Activated CD4-positive, alpha-beta T cell treated with anti-CD3 and anti-CD28 coated beads for 24 hours (primary cell): ENCODE measurements at places on chromosomes 3 and 15.

DNA sequence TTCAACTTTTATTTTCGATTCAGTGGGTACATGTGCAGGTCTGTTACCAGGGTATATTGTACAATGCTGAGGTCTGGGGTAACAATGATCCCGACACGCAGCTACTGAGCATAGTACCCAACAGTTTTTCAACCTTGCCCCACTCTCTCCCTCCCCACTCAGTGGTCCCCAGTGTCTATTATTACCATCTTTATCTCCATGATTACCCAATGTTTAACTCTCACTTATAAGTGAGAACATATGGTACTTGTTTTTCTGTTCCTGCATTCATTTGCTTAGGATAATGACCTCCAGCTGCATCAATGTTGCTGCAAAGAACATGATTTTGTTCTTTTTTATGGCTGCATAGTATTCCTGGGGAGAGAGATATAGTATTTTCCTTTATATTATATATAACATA is 75.7 kb upstream of the EPHB3 start:
- DNase-seq: no peak

DNA sequence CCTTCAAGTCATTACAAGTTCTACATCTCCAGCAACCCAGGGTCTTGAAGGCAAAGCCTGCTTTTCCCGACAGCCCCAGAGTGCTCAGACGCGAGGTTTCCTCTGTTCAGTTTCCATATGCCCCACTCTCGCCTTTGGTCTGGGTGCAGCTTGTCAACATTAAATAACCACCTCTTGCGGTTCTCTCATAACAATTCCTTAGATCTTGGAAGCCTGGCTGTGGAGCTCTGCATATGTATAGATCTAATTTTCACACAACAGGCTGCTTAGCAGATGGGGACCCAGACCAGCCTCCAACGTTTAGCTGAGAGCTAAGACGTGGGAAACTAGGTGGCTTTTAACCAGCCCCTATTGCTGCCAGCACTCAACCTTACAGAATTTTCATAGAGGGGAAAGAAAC is 295.5 kb downstream of the RPLP1 start:
- DNase-seq: no peak

DNA sequence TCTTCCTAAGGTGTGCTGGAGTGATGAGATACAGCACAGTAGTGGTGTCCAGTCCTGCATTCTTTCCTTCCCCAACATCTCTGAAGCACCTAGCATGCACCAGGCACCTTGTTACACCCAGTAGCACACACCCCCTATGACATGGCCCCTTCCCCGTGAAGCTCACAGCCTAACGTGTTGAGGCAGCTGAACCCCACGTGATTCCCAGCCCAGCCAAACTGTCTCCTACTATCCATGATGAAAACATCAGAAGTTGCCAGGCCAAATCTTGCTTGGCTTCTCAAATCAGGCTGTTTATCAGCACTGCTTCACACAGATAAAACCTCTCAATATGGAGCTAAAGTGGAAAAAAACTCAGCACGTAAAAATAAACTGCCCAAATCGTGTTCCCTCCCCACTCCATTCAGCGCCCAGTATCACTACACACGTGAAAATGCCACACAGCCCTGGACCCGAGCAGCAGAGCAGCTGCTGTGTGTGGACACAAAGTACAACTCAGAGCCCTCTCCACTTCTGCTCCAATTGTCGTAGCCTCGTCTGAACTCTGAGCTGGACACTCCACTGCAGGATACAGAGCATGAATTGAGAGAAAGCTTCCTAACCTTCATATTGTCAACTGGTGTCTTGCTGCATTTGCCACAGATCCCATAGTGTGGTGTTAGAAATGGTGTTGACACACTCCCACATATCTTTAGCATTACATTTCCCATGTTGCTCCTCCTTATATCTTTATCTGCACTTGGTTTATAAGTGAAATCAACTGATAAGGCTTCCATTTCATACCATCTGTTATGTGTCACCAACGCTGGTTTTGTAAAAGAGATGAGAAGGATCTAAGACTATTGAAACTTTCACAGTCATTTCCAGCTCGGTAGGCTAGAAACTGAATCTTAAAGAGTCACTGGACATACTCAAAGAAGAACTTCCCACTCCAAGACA is 279.8 kb downstream of the RORA start:
- no peak for DNase-seq

DNA sequence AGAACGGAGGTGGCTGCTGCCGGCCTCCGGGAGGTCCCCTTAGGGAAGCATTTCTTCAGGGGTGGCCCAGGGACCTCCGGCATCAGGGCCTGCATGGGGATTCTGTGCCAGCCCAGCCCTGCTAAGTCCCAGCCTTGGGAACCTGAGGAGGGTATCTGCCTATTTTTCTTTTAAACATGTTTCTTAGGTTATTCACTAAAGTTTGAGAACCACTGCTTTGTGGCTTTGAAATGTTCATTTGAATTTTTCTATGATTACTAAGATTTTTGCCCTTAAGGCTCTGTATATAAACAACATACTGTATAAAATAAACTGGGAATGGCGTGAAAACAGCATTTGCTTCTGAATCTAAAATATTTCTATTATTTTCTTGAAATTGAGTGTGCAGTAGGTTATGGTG is 24.4 kb downstream of the FAN1 start:
- DNase-seq: no peak

DNA sequence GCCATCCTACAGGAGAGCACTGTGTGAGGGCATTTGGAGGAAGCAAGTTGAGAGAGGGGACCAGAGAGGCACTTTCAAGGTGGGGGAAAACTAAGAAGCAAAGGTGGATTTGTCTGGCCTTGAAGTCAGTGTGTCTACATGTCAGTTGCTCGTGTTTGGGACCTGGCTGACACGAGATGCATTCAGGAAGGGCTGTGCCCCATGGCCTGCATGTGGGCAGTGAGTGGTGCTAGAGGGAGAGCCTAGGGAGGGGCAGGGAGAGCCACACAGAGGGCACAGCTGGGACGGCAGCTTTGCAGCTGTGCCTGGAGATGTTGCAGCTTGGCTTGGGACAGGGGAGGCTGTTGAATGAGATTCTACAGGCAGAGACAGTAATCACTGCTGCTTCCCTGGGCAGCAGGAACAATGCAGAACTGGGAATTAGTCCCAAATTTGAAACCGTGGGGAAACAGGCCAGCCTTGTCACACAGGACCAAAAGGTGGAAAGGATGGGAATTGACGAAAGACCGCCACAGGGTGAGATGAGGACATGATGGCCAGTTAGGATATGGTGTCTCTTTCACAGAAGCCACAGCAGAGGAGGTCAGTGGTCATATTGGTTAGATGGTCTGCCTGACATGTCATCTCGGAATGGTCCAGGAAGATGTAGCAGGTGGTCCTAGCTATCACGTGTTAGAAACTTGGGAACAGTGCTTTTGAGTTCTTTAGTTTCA is 10.0 kb downstream of the SEC61A1 start:
- DNase-seq: no peak

GRCh38 chr3:122930063-122930997 is 97.2 kb downstream of the SEMA5B start:
- no peak for DNase-seq

GRCh38 chr3:113104357-113105092 is 106.8 kb upstream of the BOC start:
- DNase-seq: no peak

- DNase-seq: no peak
These were observed 62.0 kb downstream of the TLE3 start for GRCh38 chr15:70035719-70036077.

- no peak for DNase-seq
These were observed 117.2 kb downstream of the OXSM start for GRCh38 chr3:25907081-25907480.

DNA sequence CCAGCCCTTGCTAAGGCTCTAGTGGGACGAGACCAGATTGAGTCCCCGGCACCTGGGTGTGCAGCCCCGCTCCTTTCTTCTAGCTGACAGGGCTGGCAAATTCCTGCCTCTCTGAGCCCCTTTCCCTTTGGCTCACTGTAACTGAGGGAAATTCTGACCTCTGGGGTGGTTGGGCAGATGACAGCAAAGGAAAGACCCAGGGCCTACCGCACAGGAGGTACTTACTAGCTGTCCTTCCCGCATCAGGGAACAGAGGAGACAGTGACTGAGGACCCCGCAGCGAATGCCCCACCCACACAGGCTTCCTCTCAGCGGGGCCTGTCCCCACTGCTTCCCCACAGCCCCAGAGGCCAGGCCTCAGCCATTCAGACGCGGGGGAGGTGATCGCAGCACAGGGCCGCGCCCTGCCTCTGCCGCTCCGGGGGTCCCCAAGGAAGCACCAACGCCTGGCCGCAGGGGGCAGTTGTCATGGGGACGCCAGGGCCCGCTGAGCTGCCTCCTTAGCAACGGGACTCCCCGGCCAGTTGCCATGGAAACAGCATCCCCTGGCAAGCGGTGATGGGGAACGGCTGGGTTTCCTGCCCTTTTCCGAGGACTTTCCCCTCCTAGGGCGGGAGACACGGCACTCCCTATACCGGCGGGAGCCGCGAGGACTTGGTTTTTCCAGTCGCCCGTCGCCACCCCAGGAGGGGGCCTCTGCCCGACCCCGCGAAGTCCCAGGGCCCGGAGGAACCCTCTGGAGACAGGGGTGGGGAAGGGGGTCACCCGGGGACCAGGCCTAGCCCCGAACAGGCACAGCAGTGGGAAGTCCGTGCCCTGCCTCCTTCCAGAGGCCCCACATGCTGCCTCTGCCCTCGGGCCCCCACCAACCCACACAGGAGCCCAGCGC is 50.1 kb downstream of the HCN4 start:
- no peak for DNase-seq

DNA sequence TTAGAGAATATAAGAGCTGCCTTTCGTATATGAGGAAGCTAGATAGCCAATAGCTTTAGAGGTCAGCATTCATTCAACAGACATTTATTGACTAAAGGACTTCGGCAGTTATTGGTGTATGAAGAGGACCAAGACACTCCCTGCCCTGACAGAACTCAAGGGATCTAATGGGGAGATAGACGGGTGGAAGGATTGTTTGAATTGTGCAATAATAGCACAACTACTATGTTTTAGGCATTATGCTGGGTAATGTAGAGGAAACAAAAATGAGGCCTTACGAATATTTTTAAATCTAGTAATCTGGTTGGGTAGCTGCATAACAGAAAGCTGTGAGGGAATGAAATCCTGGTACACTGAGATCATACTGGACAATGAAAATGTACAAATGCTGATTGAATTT is 5.0 kb downstream of the LRCH3 start:
- DNase-seq: no peak

GRCh38 chr15:58438956-58439355 is 7.2 kb downstream of the LIPC start:
- no peak for DNase-seq

DNA sequence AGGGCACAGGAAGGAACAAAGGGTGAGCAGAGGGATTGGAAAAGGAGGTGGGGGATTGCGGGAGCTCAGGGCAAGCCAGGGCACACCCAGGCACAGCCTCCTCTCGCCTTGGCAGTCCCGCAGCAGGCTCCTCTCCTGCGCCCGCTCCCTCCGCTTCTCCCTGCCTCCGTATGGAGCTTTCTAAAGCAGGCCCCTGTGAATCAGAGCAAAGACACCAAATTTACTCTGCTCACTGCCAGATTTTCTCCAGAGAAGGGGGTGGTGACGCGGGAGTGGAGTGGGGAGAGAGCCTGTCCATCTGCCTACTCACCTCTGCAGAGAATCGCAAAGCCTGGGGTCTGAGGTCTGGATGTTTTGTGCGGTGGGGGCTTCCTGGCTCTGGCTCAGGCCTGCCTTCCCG is 20.0 kb downstream of the ATP2B2 start:
- DNase-seq: no peak
